ENCODE measurements at places on chromosomes 13 and 19.

DNA sequence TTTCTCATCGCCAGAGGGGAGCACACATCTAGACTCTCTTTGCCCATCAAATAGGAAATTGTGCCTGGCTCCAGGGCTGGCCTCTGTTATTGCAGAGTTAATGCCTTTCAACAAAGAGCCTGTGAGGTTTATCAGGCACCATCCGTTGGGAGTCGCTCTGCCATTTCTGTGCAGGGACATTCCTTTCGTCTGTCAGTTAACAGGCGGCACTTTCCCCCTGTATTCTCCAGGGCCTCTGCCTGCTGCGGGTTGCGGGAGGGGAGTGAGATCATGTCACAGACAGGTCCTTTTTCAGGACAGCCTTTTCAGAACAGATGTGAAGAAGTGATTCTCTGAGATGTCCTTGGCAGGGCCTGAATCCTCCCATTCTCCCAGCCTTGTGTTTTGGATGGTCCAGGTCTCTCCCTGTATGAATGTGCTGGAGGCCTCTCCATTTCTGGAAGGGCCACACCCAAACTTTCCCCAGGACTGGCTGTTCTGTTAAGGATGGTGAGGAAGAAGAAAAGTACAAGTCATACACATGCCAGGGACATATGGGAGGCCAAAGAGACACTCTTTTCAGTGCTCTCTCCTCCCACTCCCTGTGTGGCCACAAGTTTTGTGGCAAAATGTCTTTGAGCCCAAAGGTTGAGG, 14.9 kb downstream of the SERP2 start:
- no peak for DNase-seq

DNA sequence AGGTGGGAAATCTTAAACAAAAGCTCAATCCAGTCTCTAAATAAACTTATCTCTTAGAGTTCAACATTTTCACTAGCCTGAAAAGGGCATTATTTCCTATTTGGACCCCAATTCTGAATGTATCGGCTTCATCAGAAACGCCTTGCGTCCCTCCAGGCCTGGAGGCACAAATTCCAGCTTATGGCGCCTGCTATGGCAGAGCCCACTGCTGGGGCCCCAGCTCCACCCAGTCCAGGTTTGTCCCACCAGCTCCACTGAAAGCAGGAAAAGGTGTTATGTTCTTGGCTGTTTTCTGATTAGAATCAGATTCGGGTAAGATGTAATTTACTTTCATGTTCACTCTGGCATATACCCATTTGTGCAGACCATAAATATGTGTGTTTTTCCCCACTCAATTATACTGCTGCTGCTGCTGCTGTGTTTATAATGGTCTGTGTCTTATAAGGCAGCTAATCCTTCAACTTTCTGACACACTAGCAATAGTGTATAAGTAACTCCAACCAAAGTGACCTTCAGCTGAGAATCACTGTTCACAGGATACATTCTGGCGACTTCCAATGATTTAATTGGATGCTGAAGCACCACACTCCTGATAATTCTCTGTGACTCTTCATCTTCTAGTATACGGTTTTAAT, 6.4 kb downstream of the IRS2 start:
- no peak for DNase-seq

DNA sequence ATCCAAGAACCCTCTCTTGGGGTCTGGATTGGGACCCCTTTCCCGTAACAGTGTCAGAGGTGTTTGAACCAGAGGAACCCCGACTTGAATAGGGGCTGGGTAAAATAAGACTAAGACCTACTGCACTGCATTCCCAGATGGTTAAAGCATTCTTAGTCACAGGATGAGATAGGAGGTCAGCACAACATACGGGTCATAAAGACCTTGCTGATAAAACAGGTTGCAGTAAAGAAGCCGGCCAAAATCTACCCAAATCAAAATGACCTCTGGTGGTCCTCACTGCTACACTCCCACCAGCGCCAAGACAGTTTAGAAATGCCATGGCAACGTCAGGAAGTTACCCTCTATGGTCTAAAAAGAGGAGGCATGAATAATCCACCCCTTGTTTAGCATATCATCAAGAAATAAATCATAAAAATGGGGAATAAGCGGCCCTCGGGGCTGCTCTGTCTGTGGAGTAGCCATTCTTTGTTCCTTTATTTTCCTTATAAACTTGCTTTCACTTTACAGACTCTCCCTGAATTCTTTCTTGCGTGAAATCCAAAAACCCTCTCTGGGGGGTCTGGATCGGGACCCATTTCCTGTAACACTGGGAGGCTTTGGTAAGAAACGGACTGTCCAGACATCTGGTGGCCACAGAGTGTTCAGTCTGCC, 4.4 kb upstream of the SIN3B start:
- DNase-seq = no peak

DNA sequence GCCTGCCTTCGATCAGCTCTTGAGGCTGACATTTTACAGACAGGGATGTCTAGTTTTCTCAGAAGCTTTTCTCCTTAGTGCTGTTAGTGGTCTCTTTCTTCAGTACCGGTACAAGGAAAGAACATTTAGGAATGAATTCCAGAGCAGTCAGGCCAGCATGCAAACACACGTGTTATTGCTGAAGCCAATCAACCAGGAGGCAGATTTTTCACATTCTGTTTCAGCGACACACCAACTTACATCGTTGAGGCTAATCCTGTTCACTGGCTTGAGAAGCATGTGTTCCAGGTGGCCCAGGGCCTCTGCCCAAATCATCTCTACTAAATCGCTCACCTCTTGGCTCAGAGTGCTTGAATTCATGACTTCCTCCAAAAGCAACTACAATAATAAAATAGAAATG, 19.2 kb downstream of the PARP4 start:
- no peak for DNase-seq

- no peak for DNase-seq
Observed at GRCh38 chr19:41998246-41999020, 4.4 kb upstream of the ATP1A3 start.

DNA sequence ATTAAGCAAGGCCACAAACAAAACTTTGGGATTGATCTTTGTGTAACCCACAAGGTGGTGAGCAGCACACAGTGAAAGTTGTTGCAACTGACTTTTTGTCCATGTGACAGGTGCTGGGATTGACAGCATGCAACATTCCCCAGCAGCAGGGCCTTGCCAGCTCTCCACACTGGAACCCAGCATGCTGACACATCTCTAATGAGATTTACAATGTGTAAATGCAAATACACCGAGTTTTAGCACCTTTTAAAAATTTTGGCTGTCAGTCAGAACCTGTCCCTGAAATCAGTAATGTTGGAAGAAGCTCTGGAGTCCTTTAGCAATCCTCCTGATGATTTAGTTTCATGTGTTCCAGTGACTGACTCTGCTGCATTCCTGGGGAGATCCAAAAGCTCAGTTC, 16.5 kb upstream of the PCDH8 start:
- DNase-seq = no peak

- no peak for DNase-seq
Observed at GRCh38 chr19:47124937-47125668, 5.5 kb upstream of the SAE1 start.

DNA sequence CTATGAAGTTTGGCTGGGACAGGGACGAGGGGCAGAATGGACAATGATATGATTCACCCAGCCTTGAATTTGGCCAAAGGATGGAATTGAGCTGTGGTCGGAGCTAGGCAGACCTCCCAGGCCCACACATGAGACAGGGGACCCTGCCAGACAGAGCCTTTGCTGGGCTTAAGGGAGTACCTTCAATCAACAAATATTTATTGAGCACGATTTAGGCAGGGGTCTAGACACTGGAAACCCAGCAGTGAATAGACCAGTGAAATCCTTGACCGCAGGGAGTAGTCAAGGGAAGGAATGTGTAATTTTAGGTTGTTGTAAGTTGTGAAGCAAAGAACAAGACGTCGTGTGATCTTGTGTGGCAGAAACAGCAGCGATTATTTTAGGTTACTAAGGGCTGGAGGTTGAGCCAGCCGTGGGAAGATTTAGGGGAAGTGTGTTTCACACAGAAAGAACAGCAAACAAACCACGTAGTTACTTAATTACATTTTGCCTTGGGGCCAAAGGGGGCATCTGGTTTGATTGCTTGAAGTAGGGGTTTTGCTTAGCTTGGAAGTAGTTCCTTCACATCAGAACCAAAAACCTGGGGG, 16.9 kb upstream of the AP1M2 start:
- DNase-seq = no peak

GRCh38 chr13:95676105-95676761, 706 bp upstream of the DNAJC3 start:
- DNase-seq = no peak

DNA sequence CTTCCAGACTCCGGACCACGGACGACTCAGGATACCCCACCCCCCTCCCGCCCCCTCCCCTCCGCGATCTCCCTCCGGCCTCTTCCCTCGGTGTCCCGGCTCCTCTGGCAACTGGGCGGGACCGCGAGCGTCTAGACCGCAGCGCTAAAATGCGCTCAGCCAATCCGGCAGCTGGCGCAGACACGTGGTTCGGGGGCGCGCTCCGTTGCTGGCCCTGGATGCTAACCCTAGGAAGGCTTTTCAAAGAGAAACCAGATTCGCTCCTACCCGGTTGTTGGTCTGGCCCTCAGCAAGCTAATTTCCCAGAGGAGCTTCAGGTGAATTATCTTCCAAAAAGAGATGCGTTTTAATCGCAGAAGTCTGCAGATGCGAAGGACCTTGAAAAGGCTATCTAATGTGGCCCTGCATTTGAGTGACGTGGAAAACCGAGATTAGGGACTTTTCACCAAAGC, at the start of gene DZIP1:
TSS of gene DZIP1 (minus strand) at position 106 of the 452 bp plus-strand sequence. CDS start 2,677 bp downstream, outside the sequence.
- peak; percentile 80 for DNase-seq

DNA sequence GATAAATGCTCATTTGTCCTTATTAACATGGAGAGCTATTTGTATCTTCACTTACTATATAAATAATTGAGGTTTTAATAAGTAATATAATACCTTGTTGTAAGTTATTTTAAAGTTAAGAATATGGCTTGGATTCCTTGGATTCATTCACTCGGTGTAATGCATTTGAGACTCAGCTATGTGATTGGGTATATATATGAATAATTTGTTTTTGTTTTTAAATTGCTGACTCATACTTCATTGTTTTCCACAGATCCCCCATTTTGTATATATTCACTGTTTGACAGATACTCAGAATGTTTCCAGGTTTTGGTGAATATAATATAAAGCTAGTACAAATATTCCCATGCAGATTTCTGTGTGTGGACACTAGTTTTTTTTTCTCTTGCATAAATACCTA, 6.8 kb upstream of the CEACAM18 start:
- DNase-seq = no peak

- DNase-seq = peak; percentile 57
Observed at GRCh38 chr19:47228937-47229675, 1.9 kb downstream of the BBC3 start.

- no peak for DNase-seq
Observed at GRCh38 chr13:93260591-93260990, 34.0 kb downstream of the GPC6 start.

GRCh38 chr13:74464670-74465069, 330.5 kb upstream of the KLF12 start:
- DNase-seq = no peak

GRCh38 chr13:66021846-66022245, 1208.3 kb downstream of the PCDH9 start:
- no peak for DNase-seq

DNA sequence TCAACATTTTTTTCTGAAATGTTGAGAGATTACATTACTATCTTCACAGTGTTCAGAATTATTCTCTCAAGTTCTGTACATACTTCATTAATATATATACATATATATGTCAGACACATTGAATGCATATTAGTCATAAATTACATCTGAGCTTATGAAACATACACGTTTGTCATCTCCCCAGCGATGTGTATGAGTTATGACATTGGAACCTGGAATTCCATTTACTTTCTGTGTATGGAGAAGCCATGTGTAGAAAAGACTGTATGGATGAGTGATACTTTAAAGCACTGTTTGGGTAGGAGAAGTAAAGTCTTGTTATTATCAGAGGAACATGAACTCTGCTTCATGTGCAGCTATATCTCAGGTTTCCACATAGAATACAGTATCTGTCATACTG, 167.2 kb downstream of the FGF14 start:
- no peak for DNase-seq

DNA sequence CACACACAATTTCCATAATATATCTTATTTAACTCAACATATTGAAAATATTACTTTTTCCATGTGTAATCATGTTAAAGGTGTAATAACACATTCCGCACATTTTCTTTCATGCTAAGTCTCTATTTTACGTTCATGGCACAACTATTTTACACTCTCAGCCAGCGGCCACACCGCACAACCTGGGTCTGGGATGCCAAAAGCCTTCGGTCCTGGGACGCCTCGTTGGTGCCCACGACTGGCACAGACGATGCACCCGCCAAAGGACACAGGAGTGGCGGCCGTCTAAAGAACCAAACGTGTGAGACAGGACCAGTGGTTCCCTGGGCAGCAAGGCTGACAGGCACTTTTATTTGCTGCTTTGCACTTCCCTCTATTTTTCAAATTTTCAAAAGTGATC, 10.0 kb upstream of the PROZ start:
- DNase-seq = no peak

DNA sequence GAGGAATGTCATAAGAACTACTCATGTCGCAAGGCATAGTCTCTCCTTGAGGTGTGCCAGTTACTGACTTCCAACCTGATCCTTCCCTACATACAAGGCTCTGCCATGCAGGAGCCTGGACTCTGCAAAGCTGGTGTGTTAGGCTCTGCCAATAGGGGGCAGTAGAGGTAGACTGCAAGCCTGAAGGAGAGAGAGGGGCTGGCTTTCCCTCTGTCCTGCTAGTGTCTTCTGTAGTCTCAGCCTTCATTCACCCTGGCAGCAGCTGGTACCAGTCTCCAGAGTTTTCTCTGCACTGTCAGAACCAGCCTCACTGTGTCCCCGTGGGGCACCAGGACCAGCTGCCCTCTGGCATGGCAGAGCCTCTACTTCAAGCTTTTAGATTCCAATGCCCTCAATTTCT, 14.5 kb downstream of the SHISA2 start:
- DNase-seq = peak; percentile 19

DNA sequence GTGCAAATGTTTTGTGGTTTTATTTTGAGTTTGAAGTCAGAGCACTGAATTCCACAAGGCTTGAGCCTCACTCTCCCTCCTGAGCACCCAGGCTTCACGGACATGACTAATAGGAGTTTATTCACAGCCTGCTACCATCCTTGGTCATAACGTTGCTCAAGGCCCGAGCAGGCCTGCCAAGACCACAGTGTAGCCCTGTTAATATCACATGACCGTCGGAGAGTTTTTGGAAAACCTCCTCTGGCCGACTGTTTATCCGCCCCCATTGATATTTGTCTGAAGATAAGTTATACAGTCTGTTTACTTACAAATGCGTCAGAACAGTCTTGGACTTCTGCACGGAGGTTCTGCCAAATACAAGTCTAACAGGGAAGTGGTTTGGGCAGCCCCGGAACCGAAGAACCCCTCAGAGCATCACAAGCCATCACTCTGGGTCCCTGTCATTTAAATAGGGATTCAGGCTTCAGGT, 89.9 kb downstream of the COL4A2 start:
- no peak for DNase-seq

- no peak for DNase-seq
Observed at GRCh38 chr13:33318037-33318436, 32.5 kb upstream of the STARD13 start.

DNA sequence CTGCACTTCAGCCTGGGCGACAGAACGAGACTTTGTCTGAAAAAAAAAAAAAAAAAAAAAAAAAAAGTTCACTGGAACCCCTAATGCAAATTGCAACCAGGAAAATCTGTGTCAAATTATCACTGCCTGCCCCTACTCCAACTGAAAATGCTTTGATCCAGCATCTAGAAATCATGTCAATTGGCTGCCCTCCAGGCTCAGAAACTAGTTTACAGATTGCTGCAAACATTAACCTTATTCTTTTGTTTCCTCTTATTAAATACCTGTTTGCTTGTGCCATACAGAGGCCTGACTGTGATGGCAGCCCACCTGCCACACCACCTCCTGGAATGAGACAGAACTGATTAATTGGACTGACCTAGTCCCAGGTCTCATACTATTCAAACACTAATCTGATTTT, 18.6 kb upstream of the AKT2 start:
- no peak for DNase-seq
